HS-5 (cell line): ENCODE measurements at places on chromosomes 2 and 18.

- DNase-seq = no peak
Measured at GRCh38 chr2:135636982-135637381, 104.7 kb upstream of the UBXN4 start.

DNA sequence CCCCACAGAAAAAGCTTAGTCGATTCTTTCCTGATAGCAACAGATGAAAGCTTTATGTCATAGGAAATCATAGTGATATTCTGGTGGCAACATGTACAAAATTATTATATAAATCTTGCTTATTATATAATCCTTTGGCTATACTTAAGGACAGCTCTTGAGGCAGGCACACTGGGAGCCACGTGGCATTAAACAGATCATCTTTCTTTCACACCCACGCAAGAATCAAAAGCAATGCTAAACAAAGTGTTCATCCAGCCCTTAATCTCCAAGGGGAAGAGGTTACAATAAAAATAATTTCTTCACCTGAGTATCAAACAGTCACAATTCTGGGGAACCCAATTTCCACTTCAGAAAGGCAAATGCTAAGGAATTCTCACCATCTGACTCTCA is 57.8 kb downstream of the CYB5A start:
- DNase-seq = no peak

- DNase-seq = peak; percentile 28
Measured at GRCh38 chr2:173716458-173717052, 248.6 kb downstream of the SP3 start.

- DNase-seq = no peak
Measured at GRCh38 chr2:182642328-182642727, 73.7 kb upstream of the DNAJC10 start.

- DNase-seq = no peak
Measured at GRCh38 chr2:653645-654425, 23.4 kb downstream of the TMEM18 start.

DNA sequence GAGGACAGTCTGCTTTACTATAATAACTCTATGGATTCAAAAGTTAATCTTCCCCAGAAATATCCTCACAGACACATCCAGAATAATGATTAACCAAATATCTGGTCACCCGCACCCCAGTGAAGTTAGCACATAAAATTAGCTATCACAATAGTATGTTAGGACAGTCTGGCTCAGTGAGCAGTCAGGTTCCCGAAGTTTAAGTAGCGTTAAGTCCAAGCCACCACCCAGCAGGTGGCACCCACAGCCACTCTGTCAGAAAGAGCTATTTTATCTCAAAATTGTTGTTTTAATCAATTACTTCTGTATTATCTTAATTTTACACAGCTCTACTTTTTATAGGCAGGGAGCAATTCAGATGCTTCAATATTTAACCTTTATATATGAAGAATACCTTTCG is 537.5 kb downstream of the MBD2 start:
- no peak for DNase-seq

GRCh38 chr2:209771474-209772289 is at the start of gene UNC80:
TSS of gene UNC80 (plus strand) at chr2:209771832. CDS start at chr2:209772073, 241 bp downstream.
- DNase-seq = no peak

- no peak for DNase-seq
Measured at GRCh38 chr18:8989855-8990254, 112.6 kb upstream of the NDUFV2 start.

DNA sequence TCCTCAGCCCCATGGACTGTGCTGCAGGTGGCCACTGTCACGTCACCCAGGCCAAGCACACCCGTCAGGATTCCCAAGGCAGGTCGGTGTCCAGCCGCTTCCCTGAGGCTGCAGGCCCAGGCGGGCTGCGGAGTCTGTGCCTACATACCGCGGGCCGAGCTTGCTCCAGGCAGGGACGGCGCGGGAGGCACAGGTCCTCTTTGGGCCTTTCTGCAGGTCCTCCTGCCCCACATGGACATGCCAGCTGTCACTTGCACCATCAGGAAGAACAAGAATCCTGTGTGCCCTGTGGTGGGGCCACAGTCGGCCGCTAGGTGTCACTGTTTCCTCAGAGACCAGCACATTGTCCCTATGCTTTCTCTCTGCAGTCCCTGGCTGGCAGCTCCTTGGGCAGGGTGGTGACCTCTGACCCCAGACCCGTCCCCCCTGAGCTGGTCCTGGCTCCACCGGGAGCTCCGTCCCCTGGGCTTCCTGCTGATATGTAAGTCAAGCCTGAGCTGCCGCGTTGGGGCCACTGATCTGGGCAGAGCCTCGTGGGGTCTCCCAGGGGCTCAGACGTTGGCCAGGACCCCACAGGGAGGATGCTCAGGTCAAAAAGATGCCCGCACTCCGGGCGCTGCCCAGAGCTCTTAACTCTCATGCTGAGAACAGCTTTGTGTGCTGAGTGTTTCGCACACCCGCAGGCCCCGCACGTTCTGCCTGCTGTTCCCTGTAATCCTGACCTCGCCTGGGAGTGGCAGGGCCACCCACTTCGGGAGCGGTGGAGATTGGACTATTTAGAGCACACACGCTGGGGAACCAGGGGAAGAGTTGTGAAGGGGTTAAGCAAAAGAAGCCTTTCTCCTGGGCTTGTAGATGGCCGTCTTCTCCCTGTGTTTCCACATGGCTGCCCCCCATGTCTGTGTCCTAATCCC is 17.3 kb upstream of the AGXT start:
- DNase-seq = peak; percentile 39

DNA sequence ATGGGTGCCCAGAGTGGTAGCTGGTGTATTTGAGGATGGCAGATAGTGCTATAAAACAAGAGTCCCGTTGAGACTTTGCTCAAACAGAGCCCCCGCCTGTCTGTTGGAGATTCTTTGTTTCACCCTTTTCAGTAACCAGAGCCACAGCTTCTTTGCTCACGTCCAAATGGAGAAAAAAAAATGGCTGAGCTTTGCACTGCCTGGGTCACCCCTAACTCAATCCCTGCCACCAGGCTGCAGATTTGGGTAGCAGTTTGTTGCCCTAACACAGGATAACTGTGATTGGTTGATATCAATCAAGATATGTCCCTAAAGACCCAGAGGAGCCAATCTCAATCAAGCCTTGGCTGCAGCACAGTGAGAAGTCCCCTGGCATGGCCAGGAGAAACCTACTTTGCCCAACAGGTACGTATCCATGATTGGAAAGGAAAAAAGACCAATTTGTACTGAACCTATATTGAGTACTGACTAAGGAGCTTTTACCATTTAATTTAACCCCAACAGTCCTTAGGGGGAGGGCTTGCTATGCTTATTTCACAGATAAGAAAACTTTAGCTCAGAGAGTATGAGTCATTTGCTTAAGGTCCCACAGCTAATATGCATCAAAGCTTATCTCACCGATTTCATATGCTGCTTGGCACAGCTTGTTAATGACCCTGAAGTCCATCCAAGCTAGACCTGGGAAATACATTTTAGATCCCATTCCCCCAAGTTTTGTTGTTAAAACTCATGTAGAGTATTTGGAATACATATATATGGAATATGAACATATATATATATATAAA is 72.0 kb upstream of the SH3BP4 start:
- peak; percentile 76 for DNase-seq

DNA sequence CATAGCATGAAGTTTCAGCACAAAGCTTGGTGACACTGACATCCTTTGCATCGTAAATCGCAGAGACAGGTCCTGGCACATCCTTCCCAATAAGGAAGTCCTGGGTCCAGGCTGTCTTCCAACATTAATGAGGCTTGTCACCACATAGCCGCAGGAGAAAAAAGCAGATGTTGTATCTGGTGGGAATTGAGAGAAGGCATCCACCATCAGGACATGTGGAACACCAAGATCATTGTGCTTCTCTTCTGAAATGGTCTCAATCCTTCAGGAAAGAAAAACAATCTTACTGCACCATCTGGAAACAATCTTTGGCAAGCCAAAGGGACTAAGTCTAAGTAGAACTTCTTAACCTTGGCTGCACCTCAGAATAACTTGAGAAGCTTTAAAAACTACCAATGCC is 119.0 kb upstream of the ARHGAP28 start:
- DNase-seq = no peak

DNA sequence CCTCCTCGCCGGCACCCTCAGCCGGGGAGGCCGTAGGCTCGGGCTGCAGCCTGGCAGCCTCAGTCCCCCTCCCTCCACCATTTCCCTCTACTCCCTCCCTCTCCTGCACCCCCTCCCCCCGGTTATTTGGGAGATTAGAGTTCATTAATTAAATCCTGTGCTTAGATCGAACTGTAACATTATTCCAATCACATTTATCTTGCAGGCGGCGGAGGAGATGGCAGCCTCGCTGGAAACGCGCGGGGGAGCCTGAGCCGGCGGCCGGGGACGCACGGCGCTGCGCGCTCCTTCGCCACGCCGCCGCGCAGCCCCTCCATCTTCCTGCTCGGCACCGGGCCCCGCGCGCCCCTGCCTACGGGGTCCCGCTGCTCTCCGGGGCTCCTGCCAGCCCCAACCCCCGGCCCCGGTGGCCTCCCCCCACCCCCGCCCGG is at the start of gene ST8SIA3:
ST8SIA3 (plus strand) TSS at position 287 of the 431 bp plus-strand sequence. CDS start 290 bp downstream, outside the sequence.
- no peak for DNase-seq

GRCh38 chr2:168740360-168740759 is 62.1 kb upstream of the NOSTRIN start:
- no peak for DNase-seq

- no peak for DNase-seq
Measured at GRCh38 chr2:142879151-142879550, 1.7 kb downstream of the KYNU start.
